ENCODE measurements at places on chromosomes 5 and 9.

- DNase-seq, result no peak
These were observed 10.3 kb upstream of the DHFR start for GRCh38 chr5:80665057-80665456.

DNA sequence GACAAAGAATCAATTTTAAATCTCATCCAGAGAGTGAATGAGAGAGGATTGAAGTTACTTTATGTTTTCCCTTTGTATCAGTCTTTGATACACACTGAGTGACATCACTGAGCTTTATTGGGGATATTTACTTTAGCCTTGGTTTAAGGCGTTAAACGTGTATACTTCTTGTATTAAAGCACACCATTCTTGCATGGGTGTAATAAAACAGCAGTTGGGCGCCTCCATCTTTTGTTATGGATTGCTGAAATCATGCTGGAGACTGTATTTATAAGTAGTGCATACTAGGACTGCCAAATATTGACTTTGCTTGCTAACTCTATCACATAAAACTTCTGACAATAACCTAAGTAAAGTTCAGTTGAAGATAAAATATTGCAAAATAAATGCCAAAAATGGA lies 1755.8 kb upstream of the WWC1 start:
- no peak for DNase-seq

DNA sequence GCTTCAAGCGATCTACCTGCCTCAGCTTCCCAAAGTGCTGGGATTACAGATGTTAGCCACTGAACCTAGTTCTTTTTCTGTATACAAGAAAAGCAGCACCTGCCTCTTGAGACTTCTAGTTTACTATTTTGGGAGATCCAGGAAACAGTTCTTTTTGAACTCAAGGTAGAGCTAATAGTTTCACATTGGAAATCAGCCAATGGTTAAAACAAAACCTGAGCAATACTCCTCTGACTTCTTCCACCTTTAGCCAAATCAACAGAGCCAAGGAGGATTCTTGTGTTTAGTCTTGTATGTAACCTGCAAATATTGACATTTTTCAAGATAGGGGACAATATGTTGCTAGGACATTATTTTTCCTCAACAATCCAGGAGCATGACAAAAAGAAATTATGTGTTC lies 349.4 kb downstream of the SH3GL2 start:
- DNase-seq, result no peak

DNA sequence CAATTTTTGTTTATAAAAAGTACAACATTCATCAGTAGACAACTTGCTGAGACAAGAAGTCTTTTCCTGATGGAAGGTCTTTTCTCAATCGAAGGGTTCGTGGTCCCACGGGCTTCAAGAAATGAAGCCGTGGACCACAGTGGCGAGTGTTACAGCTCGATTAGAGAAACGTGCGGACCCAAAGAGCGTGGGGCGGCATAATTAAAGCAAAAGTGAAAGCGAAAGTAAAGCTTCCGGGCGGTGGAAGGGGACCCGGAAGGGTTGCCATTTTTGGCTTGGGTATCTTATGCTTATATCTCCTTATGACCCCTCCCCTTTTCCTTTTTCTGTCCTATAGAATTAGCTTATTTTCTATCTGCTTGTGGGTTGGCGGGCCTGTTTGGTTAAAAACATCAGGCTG lies 2309.4 kb upstream of the ACO1 start:
- no peak for DNase-seq

DNA sequence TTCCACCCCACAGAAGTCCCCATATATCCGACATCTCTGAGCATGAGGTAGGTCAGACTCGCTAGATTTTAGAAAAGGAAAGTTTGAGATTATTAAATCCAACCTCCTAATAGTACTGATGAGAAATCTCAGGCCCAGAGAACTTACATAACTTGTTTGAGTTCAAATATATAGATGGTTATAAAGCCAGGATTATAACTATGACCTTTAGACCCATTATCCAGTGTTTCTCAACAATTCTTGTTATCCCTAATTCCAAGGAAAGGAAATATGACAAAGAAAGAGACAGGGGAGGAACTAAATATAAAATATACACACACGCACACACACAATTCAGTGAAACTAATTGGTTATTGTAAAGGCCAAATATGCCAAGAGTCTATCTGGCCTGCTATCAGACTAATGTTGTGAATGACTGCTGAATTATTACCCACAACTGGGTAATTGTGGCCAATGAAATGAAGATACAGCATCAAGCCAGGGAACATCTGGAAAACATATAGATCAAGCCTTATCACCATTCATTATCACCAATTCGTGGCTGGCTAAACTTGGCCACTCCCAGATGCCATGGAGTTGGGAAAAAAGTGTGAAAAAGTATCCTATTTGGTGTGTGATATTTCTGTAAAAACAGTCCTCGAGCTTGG lies 248.4 kb downstream of the PRELID2 start:
- DNase-seq, result no peak

- DNase-seq, result peak; percentile 66
These were observed 89.2 kb upstream of the PRLR start for GRCh38 chr5:35319333-35320002.

DNA sequence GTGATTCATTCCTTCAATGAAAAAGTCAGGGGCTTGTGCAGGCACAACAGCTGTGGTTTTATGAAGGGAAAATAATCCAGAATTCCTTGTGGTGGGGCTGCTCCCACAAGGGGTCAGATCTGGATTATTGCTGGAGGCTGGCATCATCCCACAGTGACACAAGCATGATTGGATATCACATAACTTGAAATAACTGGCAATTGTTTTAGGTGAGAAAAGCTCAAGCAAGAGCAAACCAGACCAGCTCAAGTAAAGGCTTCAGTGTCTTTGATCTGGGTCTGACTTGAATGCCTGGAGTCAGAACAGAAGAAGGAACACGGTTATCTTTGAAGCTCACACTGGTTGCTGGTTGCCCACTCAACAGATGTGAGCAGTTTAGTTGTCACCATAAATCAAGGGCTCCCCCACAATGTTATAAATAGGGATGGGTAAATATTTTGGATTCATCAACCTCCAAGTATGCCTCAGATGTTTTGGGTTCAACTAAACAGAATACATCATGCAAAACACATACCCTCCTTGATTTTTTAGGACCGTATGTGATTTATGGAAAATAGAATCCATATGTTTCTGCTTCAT lies 3.1 kb upstream of the ZNF474 start:
- no peak for DNase-seq

DNA sequence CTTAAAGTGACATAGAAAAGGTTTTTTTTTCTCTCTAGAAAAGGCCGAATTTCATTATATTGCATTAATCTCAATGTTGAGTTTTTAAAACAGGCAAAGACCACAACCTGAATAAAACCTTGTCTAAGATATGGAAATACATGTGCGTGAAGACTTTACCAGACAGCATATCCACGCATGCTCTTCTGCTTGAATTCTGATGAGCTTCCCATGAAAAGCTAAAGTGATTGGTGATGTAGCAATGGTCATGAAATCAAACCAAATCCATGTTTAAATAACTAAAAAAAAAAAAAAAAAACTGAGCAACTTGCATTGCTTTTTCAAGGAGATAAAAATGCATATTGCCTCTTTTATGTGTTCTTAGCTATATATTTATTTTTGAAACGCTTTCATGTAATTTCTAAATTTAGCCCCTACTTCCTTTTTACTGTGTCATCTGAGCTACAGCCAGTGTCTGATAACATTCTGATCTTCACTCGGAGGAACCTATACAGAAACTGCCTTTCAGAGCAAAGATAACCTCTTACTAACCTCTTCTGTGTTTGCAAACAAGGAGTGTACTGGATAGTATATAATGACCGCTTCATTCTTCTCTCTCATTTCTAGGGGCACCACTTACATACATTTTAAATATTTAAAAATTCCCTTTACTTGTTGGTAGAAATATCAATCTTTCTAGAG lies 179.1 kb upstream of the GNA14 start:
- DNase-seq, result no peak

DNA sequence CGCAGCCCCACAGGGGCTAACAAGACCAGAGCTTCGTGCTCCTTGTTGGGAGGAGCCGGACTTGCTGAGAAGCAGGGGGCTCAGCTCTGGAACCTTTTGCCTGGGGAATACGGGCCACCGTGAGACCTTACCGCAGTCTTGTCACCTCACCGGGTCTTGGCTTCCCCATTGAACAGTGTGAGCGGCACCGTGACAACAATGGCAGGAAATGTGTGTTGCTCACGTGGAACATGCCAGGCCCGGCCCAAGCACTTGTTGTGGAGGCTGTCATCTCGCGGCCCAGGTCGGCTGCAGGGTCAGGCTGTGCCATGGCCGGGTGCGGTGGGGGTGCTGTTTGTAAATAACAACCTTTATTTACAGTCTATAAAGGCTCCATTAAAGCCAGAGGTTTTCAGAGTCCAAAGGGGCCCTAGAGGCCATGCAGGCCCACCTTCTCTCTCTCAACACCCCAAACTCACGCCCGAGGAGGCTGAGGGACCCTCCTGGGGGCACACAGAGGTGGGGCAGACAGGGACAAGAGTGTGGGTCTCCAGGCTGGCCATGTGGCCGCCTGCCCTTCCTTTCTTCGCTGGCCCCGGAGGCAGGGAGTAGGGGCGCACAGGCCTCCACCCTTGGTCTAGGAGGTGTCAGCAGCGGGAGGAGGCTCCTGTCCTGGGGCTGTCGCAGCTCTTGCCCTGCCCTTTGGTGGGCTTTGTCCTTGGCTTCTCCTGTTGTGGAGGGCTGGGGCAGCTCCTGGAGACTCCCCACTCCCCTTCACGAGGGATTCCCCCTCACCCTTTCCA lies 79.7 kb downstream of the TSPAN17 start:
- no peak for DNase-seq
